Anterior cingulate cortex (tissue), 58 donors: ENCODE measurements at places on chromosomes 7 and 10.

- no peak for DNase-seq
Observed at GRCh38 chr7:80960244-80960795, 41.5 kb upstream of the SEMA3C start.

DNA sequence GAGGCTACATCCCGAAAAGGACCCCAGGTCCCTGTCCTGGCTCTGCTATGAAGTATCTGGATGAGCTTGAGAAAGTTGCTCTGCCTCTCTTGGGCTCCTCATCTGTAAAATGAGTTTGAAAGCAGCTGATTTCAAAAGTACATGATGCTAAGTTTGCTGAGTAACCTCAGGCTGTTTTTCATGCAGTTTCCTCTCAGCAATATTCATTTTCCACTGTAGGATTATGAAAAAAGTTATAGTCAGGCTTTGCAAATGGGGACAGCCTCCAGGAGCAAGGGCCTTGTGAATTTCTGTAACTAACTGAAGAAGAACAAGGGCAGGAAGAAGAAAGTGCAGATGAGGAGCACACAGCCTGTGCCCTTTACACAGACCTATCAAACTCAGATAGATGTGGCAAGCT is 167.3 kb upstream of the KMT2E start:
- no peak for DNase-seq

GRCh38 chr7:136392856-136393255 is 415.7 kb upstream of the MTPN start:
- no peak for DNase-seq

DNA sequence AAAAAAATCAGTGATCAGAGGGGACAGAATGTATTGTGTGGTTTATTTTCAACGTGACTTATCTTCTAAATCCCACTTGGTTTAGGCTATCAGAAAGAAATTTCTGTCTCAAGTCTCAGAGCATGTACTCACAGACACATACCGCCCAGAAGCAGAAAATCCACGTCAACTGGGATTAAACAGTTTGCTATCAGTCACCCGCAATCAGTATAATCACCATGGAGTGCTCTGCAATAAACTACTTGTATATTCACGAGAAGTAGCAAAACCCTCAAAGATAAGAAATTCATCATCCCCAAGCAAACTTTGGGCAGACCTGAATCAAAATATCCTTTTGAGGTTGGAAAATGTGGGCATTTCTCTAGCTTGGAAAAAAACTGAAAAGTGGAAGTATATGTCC is 259.1 kb downstream of the FGFR2 start:
- no peak for DNase-seq
